OCI-LY7 (cell line): ENCODE measurements at places on chromosomes 1 and 21. TPM values are rescaled to one million over a fixed set of nuclear protein-coding genes. Genes with fewer than 3 reads are reported as not detected.

- no peak for DNase-seq
These were observed 45.2 kb upstream of the DPT start for GRCh38 chr1:168774241-168774640.

Gene SLC2A5
- 123 and 183 TPM in 2 replicates for total RNA-seq

DNA sequence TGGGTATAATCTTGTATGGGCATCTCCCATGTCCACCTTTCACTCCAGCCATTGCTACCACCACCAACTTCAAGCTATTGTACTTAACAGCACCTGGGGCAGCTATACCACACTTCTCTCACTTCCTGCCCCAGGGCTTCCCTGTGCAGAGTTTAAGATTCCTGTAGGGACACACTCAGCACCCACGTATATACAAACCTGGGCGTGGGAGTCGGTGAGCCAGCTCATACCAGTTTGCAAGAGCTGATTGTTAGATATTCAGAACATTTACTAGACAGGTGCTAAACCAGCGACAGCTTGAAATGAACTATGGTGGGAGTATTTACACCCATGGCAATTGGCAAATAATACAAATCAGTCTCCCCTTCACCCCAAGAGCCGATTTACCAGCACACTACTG, 114.8 kb upstream of the CSF3R start:
- DNase-seq: no peak

- DNase-seq: no peak
These were observed 14.5 kb downstream of the SAMD11 start for GRCh38 chr1:938088-938683.

Gene DSCAM
- not detected in 2 replicates for total RNA-seq

DNA sequence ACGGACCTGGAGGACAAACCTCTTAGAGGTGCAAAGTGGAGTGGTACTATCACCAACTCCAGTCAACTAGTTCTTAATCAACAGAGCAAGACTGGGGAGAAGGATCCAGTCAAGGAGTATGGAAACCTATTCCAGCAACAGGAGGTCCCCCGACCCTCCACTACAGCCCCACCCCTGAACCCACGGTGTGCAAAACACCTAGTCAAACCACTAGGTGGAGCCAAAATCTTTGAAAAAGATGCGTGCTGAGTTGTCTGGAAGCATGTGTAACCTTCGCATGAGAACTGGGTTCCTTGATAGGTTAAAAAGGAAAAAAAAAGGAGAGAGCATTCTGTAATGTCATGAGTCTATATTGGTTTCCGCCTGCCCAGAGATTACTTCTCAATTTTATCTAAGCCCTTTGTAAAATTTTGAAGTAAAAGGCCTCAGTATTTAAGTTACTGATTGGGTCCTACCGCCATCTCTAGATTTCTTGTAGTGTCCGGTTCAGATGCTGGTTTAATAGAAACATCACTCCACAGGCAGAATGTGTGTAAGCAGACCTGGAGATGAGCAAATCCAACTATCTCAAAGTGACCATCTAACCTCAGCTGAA, 81.9 kb upstream of the HAO2 start:
- DNase-seq: peak; percentile 50

DNA sequence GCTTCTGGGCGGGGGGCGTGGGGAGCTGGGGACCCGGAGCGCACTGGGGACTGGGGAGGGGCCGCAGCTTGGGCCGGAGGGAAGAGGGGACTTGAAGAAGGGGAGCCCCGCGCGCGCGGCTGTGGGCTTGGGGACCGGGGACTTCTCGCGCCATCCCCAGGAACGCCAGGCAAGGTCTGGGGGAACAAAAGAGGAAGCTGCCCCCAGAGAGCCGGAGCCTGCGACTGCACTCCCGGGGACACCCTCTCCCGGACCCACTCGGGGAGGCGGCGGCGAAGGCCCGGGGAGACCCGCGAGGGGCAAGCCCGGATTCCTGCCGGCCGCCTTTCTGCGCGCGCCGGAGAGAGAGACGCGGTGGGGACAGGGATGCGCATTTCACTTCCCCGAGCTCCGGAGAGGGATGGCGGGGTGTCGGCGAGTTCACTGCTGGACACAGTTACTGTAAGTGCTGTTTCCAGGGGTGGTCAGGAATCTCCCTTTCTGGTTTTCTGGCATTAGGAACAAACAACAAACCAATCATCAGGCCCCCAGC, 732 bp downstream of the ABCG1 start:
- peak; percentile 49 for DNase-seq

DNA sequence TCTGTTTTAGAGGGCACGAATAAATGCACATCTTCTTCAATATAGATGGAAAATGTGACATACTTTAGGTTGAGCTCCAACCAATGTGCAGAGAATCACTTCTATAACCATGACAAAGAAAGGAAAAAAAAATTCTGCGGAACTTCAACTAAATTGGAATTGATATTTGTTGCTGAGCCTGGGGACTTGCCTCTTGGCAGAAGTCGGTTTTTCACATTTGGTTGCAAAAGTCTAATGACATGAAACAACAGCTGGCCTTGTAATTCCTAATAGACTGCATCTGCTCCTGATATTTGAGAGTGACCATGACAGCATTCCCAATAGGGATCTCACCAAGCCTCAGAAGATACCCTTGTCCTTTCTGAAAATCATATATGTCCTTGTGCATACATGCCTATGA, 112.8 kb downstream of the PRRX1 start:
- no peak for DNase-seq

GRCh38 chr1:40760984-40761383, 22.6 kb upstream of the KCNQ4 start:
- DNase-seq: no peak

DNA sequence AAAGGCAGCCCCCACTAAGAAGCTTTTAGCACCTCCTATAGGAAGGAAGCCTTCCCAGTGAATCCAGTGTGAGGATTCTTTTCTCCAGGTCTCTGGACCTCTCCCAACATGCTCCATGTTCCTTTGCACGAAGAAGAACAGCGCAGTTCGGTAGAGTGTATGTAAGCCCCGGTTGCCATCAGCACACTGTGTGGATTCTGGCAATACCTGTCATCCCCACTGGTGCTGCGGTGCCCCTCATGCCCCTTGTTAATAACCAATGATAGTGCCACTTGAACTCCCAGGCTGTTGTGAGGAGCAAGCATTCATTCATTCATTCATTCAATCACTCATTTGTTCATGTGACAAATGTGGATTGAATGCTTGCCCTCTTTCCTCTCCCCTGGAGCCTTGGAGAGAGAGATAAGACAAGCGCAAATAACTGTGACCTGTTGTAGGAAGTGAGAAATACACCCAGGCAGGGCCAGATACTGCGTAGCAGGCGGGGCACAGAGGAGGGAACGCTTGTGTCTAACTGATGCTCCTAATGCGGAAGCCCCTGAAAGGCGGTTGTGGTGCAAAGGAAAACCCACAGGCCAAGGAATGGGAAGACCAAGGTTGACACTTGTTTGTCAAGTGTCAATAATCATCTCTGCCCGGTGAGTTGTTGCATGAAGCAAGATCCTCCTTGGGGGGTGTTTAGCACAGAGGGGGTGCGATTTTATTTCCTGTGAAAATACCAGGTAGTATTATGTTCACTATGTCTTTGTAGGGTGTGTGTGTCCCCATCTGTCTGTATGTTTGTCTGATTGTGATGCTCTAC, 9.8 kb downstream of the LGR6 start:
- DNase-seq: no peak

- peak; percentile 27 for DNase-seq
These were observed at the start of gene BATF3 for GRCh38 chr1:212699625-212700222. TSS of gene BATF3 (minus strand) at chr1:212699840. CDS start at chr1:212699762, 78 bp downstream.

Gene C1orf87
- total RNA-seq: not detected in 2 replicates

GRCh38 chr1:180299479-180300221, 69.6 kb downstream of the LHX4 start:
- DNase-seq: no peak

Gene C1orf185
- total RNA-seq: not detected in 2 replicates

Gene ITSN1
- total RNA-seq: 4.8 and 5.9 TPM in 2 replicates

DNA sequence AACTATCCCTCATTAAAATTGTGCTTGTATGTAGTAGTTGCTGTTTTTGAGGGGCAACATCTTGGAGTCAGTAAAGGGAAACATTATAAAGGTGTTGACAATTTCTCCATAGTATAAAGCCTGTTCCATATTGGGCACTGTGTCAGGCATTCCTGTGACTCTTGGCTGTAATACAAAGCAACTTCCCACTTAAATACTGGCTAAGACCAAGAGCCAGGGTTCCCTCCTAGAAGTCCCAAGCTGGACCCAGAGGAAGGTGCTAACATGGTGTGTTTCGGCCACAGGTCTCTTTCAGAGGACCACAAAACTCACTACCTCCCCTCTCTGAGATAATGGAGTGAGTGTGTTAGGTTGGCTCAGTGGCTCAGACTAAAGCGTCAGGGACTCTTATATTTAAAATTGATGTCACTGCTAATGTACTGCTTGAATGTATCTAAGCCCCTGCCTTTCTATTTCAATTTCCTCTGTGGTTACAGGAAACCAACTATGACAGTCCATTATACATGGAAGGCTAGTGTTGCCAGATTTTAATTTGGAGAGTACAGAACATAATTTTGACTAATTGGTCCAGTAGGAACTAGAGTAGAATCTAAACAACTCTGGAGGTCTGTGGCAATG, 74.7 kb upstream of the RGL1 start:
- no peak for DNase-seq

Gene PHF13
- 14.6 and 14.7 TPM in 2 replicates for total RNA-seq

Gene PLPPR4
- not detected in 2 replicates for total RNA-seq

GRCh38 chr1:45380125-45380524, 39.9 kb upstream of the MUTYH start:
- no peak for DNase-seq

GRCh38 chr1:248852481-248853405, 6.1 kb downstream of the ZNF692 start:
- DNase-seq: peak; percentile 33

Gene TESK2
- total RNA-seq: 6.6 and 9.2 TPM in 2 replicates

GRCh38 chr1:3494321-3495308, 40.1 kb downstream of the ARHGEF16 start:
- no peak for DNase-seq

Gene PSRC1
- total RNA-seq: 40.7 and 43.7 TPM in 2 replicates

Gene MX1
- 23.9 and 25.1 TPM in 2 replicates for total RNA-seq

GRCh38 chr1:30743584-30744059, 14.0 kb downstream of the LAPTM5 start:
- peak; percentile 89 for DNase-seq

DNA sequence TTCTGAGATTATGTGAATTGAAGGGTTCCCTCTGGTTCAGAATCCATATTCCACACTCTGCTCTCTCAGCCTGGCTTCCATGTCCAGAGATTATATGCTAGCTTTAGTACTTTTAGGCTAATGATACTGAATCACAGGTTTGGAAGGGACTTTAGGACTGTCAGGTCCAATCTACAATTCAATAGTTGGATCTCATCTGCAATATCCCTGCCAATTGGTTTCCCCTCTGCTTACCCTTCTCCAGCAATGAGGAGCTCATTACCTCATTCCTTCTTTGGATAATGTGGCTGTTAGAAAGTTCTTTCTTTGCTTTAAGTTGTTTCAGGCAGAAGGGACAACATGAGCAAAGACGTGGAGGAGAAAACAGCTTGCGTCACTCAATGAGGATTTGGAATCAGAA, 245.3 kb downstream of the PLPP3 start:
- no peak for DNase-seq

GRCh38 chr1:115136106-115136505, 46.8 kb upstream of the TSPAN2 start:
- no peak for DNase-seq

Gene SH3BGR
- total RNA-seq: 5.4 and 6.4 TPM in 2 replicates

DNA sequence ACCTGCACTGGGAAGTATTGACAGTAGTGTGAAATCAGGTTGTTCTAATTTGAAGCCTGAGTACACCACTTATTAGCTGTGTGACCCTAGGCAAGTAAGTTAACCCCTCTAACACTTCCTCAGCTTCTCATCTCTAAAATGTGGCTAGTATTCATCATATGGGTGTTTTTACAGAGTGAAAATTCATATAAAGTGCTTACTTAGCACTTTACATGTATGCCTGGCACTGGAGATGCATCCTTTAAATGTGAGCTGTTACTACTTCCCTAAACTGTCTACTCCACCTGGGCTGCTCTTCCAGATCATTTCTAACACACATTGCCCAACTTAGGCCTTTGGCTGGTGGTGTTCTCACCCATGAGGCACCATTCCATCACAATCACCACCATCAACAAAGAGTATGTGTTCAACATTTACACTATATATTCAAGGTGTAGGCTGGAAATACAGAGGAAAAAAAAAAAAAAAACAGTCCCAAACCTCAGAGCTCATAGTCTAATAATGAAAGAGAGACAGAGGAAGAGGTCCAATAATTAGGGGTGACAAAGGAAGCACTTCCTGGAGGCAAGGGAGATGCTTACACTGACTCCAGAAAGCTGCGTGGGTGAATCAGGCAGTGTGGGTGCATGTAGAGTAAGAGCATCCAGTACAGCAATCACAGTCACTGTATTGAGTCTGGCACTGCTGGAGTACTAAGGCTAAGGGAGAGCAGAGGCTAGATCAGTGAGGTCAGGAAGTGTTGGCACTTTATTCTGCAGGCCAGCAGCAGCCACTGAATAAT, 3.6 kb downstream of the STX6 start:
- DNase-seq: no peak

- DNase-seq: peak; percentile 92
These were observed 15.9 kb downstream of the RNU5D-1 start for GRCh38 chr1:44714944-44715571.

Gene SERTAD4
- not detected in 2 replicates for total RNA-seq

DNA sequence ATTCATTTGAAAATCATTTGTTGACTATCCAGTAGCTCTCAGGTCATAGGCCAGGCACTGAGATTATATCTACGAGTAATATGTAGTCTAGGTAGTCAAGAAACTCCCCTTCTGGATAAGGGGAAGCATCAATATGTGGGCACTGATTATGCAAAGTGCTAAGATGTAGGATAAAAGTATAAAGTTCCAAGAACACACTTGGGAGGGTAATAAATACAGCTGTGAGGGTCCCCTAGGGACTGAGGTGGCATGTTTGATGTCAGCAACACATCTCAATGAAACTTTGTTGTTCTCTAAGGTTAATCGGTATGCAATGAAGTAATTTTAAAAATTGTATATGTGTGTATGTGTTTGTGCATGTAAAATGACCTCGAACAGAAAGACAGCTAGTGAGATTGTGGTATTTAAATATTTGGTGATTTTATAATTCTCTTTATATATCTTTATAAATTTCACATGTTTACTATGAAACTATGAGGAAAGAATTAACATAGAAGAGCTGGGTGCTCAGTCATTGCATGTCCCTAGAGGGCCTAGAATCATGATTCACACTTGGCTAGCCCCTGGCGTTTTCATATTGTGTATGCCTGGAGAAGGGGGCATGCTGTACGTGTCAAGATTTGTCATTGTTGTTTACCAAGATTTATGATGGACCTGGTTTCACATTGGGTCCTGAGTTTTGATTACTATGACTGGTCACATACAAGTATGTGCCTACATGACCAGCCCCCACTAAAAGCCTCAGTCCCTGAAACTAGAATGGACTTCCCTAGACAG, 140.1 kb upstream of the DUSP10 start:
- DNase-seq: no peak

Gene TPTE
- not detected in 2 replicates for total RNA-seq

Gene RAP1GAP
- total RNA-seq: not detected in 2 replicates

- DNase-seq: no peak
These were observed 52.5 kb upstream of the CNIH3 start for GRCh38 chr1:224563666-224564065.

Gene ZNF684
- 8.8 and 9.3 TPM in 2 replicates for total RNA-seq
